Endothelial cell of umbilical vein (primary cell): ENCODE measurements at places on chromosomes 2 and 18. TPM values are rescaled to one million over a fixed set of nuclear protein-coding genes. Genes with fewer than 3 reads are reported as not detected.

DNA sequence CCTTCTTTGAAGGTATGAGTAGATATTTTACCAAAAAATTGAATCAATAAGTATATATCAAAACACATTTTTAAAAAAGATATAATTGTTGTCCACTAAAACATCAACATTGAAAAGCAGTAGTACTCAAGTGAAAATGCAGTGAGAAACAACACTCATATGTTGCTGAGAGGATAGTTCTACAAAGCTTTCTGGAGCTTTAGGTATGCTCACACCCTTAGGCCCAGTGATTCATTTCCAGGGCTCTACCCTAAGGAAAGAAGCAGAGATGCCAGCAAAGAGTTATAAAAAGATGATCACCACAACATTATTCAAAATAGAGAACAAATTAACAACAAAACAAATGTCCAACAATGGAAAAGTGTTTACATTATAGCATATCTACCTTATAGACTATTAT, 197.3 kb upstream of the CCDC150 start:
- DNase-seq: no peak

The TMEFF2 gene
- 0.18 and 0.25 TPM in 2 replicates for polyA plus RNA-seq

DNA sequence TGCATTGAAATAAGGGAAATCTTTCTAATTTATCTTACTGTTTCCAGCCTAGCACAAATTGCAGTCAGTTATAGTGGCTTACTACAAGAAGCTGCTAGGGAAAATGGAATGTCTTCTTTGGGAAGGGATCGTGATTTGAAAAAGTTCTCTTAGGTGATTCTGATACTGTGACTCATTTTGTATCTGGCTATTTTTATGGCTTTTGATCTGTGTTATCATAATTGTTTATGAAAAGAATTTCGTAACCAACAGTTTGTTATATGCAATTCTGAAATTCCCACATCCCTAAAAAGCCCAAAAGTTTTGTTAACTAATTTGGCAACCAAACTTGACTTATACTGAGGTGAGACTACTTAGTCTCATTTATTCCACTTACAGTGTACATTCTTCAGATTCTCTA, 12.4 kb downstream of the PTPN4 start:
- DNase-seq: no peak

DNA sequence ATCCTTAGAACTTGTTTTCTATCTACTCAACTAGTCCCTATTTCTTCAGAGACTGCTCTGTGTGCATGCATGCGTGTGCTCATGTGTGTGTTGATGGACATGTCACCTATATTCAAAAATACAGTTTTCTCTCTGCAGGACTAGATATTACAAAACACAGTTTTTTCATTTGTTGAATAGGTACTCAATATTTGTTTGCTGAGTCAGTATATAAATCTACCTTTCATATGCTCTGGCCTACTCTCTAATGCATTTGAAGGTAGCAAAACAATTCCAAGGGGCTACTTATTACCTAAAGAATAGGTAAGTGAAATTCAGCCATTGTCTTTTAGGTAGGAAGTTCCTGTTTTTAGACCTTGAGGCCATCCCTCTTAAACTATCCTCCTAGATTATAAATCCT, 8.6 kb upstream of the UBE2E3 start:
- no peak for DNase-seq

GRCh38 chr18:36440614-36441013, 143.1 kb downstream of the FHOD3 start:
- DNase-seq: no peak
